CD4-positive, alpha-beta memory T cell (primary cell): ENCODE measurements at places on chromosomes 2 and 18. TPM values are rescaled to one million over a fixed set of nuclear protein-coding genes. Genes with fewer than 3 reads are reported as not detected.
A peak's percentile ranks its signal among the peaks of the same experiment; 100 is the strongest.

RAB12 gene
- 20.7 TPM for total RNA-seq

GRCh38 chr2:121665504-121665903, 16.2 kb upstream of the CLASP1 start:
- H3K36me3 ChIP-seq: no peaks in the 10 kb centered on the region
- no peaks in the 10 kb centered on the region for H3K27me3 ChIP-seq
- no peaks in the 10 kb centered on the region for H3K4me1 ChIP-seq

SCN7A gene
- not detected for total RNA-seq

LOXHD1 gene
- total RNA-seq: not detected

DNA sequence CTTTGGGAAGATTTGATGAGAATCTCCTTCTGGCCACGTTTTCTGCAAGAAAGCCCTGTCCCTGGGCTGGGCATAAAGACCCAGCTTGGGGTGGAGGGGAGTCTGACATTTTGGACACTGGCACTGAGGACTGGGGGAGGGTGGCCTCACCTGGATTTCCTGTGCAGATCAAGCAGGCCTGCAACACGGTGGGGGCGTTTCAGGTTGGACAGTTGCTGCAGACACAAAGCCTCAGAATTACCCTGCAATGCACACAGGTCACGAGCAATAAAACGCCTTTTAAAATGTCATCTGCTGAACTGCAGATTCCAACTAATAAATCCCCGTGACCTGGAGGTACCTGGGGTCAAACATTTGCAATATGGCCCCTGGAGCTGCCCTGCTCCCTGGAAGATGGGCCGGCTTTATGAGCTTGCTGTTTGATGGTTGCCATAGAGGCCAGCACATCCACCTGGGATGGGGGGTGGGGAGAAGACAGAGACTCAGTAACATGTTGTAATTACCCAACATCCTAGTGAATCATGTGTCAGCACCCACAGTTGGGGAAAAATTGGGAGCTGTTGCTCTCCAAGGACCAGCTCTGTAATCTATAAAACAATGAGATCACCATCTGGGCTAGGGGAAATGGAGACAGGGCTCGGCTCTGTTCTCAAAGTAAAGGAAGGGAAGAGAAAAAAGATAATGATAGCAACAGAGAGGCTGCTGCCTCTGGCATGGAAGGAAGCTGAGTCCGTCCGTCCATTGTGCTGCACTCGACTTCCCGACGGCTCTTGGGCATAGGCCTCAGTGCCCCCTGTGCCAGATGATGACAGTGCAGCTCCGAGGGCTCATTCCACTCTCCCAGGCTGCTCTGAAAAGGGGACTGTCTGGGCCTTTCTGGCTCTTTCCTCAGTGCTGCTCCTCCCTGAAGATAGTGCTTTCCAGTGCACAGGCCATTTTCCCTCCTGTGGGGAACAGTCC, 340.3 kb downstream of the CYRIA start:
- H3K4me3 ChIP-seq: no peak overlapping the region
- no peak overlapping the region for H3K27ac ChIP-seq
- DNase-seq: no peak
- H3K36me3 ChIP-seq: no peaks in the 10 kb centered on the region
- no peaks in the 10 kb centered on the region for H3K4me1 ChIP-seq
- H3K27me3 ChIP-seq: no peaks in the 10 kb centered on the region

GRCh38 chr2:1892529-1893250, 148.4 kb upstream of the PXDN start:
- H3K36me3 ChIP-seq: no peaks in the 10 kb centered on the region
- H3K27me3 ChIP-seq: no peaks in the 10 kb centered on the region
- no peak for DNase-seq
- no peak overlapping the region for H3K27ac ChIP-seq
- no peak overlapping the region for H3K4me3 ChIP-seq
- no peaks in the 10 kb centered on the region for H3K4me1 ChIP-seq

ELOA2 gene
- not detected for total RNA-seq

DNA sequence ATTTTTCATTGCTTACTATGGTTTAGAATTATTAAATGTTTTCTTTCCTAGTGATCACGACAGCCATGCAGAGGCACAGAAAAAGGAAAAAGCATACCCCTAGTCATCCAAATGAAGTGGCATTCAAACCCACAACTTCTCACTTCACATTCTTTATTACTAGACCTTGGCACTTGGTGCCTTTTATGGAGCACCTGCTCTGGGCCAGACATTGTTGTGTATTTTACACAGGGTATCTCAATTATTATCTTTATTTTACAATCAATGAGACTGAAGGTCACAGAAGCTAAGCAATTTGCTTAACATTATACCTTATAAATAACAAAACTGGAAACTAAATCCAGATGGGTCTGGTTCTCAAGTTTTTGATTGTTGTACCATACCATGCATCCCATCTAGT, 235.3 kb downstream of the LRATD1 start:
- no peaks in the 10 kb centered on the region for H3K27me3 ChIP-seq
- H3K4me3 ChIP-seq: no peak overlapping the region
- no peaks in the 10 kb centered on the region for H3K4me1 ChIP-seq
- H3K27ac ChIP-seq: no peak overlapping the region
- no peak for DNase-seq

COL4A4 gene
- total RNA-seq: 0.03 TPM

GRCh38 chr2:164068063-164068462, 332.3 kb upstream of the FIGN start:
- no peaks in the 10 kb centered on the region for H3K36me3 ChIP-seq
- H3K27me3 ChIP-seq: no peaks in the 10 kb centered on the region
- no peak overlapping the region for H3K27ac ChIP-seq

GRCh38 chr18:65380986-65381385, 369.8 kb upstream of the CDH7 start:
- no peak overlapping the region for H3K27ac ChIP-seq
- no peaks in the 10 kb centered on the region for H3K4me1 ChIP-seq
- no peaks in the 10 kb centered on the region for H3K27me3 ChIP-seq
- DNase-seq: no peak

- H3K27ac ChIP-seq: no peak overlapping the region
- peak; percentile 51 for DNase-seq
- H3K4me1 ChIP-seq: peaks cover 7% of the 10 kb centered on the region
These were observed 35.5 kb upstream of the CTDP1 start for GRCh38 chr18:79644006-79644665.

GRCh38 chr18:28846958-28847357, 670.0 kb upstream of the CDH2 start:
- no peak overlapping the region for H3K4me3 ChIP-seq
- DNase-seq: no peak
- H3K36me3 ChIP-seq: no peaks in the 10 kb centered on the region
- no peaks in the 10 kb centered on the region for H3K4me1 ChIP-seq
- H3K27ac ChIP-seq: no peak overlapping the region

DNA sequence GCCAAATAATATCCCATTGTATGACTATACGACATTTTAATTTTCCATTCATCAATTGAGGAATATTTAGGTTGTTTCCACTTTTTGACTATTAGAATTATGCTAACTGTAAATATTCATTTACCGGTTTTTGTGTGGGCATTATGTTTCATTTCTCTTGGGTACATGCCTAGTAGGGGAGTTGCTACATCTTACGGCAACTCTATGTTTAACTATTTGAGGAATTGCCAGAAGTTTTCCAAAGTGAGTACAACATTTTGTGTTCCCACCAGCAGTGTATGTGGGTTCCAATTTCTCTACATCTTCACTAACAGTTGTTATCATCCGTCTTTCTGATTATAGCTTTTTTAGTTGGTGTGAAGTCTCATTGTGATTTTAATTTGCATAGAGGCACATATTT, 1.6 kb upstream of the KDSR start:
- H3K27me3 ChIP-seq: no peaks in the 10 kb centered on the region
- peaks cover 37% of the 10 kb centered on the region for H3K4me1 ChIP-seq
- no peak overlapping the region for H3K27ac ChIP-seq
- H3K36me3 ChIP-seq: no peaks in the 10 kb centered on the region
- no peak overlapping the region for H3K4me3 ChIP-seq

- no peaks in the 10 kb centered on the region for H3K36me3 ChIP-seq
- no peak overlapping the region for H3K4me3 ChIP-seq
- H3K4me1 ChIP-seq: no peaks in the 10 kb centered on the region
- no peaks in the 10 kb centered on the region for H3K27me3 ChIP-seq
- DNase-seq: no peak
These were observed 112.2 kb downstream of the OSBPL6 start for GRCh38 chr2:178306352-178307073.

GRCh38 chr2:14199040-14199439, 433.5 kb upstream of the LRATD1 start:
- no peak overlapping the region for H3K4me3 ChIP-seq
- no peaks in the 10 kb centered on the region for H3K4me1 ChIP-seq
- no peak overlapping the region for H3K27ac ChIP-seq
- no peaks in the 10 kb centered on the region for H3K36me3 ChIP-seq

- no peaks in the 10 kb centered on the region for H3K36me3 ChIP-seq
- no peaks in the 10 kb centered on the region for H3K4me1 ChIP-seq
- H3K27ac ChIP-seq: no peak overlapping the region
- H3K27me3 ChIP-seq: no peaks in the 10 kb centered on the region
These were observed 44.3 kb downstream of the AQP4 start for GRCh38 chr18:26821181-26821580.

INHA gene
- not detected for total RNA-seq

DYNAP gene
- total RNA-seq: not detected

CDH19 gene
- not detected for total RNA-seq

DNA sequence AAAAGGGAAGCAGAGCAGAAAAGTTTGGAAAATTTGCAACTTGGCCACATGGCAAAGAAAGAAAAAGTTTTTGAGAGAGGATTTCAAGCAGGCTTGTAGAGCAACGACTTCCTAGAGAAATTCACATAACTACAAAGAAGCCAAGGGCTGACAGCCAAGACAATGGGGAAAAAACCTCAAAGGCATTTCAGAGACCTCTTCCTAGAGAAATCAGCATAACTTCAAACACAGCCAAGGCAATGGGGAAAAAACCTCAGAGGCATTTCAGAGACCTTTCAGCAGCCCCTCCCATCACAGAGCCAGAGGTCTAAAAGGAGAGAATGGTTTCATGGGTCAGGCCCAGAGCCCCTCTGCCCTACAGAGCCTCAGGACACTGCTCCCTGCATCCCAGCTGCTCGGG, 7.2 kb downstream of the ADI1 start:
- no peaks in the 10 kb centered on the region for H3K4me1 ChIP-seq
- H3K36me3 ChIP-seq: peaks cover 28% of the 10 kb centered on the region

GPAT2 gene
- total RNA-seq: 3.3 TPM

- no peaks in the 10 kb centered on the region for H3K36me3 ChIP-seq
- H3K4me1 ChIP-seq: peaks cover 8% of the 10 kb centered on the region
- no peak overlapping the region for H3K4me3 ChIP-seq
- no peaks in the 10 kb centered on the region for H3K27me3 ChIP-seq
- H3K27ac ChIP-seq: no peak overlapping the region
- no peak for DNase-seq
These were observed 45.7 kb downstream of the FAM117B start for GRCh38 chr2:202680512-202680911.

GRCh38 chr2:104871649-104871971, 17.7 kb downstream of the POU3F3 start:
- no peak for DNase-seq
- no peaks in the 10 kb centered on the region for H3K36me3 ChIP-seq
- peaks cover 4% of the 10 kb centered on the region for H3K4me1 ChIP-seq
- H3K27me3 ChIP-seq: peaks cover 12% of the 10 kb centered on the region

DNA sequence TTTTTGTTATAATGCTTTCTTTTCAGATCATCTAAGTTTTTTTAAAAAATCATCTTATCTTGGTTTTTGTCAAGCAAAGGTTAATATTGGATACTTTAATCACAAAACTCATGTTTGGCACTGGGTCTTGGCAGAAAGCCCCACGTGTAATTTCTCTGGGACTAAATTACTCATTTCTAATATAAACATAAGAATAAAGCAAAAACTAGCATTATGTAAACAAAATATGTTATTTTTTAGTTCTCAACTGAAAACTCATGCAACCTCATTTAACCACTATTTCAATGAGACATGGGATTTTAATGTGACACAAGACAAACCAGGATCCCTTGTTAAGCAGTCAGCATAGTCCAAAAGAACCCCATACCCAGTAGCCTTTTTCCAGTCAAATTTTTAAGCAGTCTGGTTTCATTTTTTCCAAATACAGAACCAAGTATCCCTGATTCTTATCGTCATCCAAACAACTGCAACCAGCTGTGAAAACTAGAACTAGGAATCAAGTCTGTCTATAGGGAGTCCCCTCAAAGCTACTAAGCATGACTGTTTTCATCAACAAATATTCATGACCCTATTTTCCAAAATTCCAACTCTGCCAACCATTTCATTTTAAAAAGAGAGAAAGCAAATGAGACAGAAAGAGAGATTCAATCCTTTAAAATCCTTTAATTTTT, 27.1 kb downstream of the PID1 start:
- no peaks in the 10 kb centered on the region for H3K36me3 ChIP-seq
- no peak overlapping the region for H3K27ac ChIP-seq
- H3K4me3 ChIP-seq: no peak overlapping the region
- H3K4me1 ChIP-seq: no peaks in the 10 kb centered on the region

UCN gene
- 5.1 TPM for total RNA-seq

DNA sequence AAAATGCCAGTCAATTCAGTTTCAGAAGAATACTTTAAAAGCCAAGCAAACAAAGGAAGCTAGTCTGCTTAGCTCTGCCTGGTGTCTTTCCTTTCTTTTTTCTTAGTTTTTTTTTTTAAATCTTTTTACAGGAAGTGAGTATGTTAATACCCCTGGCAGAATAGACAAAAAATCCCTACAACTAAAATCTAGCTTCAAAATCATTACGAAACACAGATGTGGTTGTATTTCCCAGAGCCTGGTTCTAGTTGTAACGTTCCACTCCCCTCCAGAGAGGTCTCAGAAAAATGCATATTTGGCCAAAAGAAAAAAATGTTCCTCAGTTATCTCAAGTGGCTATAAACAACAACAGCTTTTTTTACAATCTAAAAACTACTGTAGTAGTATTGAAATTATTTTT, 202.1 kb upstream of the RND3 start:
- no peak for DNase-seq
- no peak overlapping the region for H3K4me3 ChIP-seq
- no peaks in the 10 kb centered on the region for H3K36me3 ChIP-seq
- no peaks in the 10 kb centered on the region for H3K27me3 ChIP-seq
